Left cardiac atrium (tissue), 4 donors: ENCODE measurements at places on chromosomes 1 and 21.

- DNase-seq: no peak
These were observed 476 bp downstream of the AXDND1 start for GRCh38 chr1:179366093-179366800.

GRCh38 chr1:64137412-64137803 lies 66.0 kb upstream of the UBE2U start:
- DNase-seq: no peak

DNA sequence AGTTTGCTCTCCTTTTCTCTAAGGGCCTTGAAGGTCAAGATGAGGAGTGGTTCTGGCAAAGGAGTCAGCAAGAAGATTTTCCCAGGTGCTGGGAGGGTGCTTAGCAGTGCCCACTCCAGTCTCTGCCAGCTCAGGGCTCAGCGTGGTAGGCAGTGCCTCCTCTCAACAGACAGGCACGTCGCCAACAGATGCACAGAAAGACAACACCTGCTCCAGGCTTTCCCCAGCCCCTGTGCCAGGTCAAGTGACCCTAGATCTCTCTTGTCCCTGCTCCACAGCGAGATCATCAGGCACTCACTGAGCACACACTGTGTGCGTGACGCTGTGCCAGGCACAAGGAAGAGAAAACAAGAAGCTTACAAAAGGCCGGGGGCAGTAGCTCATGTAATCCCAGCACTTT lies 86.0 kb downstream of the CASZ1 start:
- DNase-seq: no peak

DNA sequence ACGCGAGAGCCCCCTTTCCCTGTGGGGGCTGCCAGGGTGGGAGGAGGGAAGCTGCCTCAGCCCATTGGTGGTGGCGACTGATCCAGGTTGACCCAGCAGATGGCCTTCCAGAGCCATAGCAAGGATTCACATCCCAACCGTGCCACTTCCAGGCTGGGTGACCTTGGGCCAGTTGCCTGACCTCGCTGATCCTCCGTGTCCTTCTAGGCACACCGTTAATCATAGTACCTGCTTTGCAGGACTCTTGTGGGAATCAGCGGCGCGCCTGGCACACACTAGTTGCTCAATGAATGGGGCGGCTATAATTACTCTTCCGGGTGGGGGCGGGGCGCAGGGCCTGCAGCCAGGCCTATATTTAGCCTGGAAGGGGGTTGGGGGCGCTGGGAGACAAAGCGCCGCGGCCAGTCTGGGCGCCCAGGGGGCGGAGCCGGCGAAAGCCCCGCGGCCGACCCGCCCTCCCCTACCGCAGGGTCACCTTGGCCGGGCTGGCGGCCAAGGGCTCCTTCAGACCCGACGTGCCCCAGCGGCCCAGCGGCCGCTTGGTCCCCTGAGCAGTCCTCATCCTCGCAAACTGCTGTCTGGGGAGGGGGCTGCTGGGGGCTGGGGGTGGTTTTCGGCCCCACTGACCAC lies 5.1 kb downstream of the HSPB7 start:
- DNase-seq: peak; percentile 83
